ENCODE measurements at places on chromosomes 7 and 10.
A peak's percentile ranks its signal among the peaks of the same experiment; 100 is the strongest.

GRCh38 chr7:104175361-104175984 lies 32.3 kb downstream of the ORC5 start:
- DNase-seq: no peak

GRCh38 chr10:3879073-3879472 lies 94.1 kb upstream of the KLF6 start:
- no peak for DNase-seq

DNA sequence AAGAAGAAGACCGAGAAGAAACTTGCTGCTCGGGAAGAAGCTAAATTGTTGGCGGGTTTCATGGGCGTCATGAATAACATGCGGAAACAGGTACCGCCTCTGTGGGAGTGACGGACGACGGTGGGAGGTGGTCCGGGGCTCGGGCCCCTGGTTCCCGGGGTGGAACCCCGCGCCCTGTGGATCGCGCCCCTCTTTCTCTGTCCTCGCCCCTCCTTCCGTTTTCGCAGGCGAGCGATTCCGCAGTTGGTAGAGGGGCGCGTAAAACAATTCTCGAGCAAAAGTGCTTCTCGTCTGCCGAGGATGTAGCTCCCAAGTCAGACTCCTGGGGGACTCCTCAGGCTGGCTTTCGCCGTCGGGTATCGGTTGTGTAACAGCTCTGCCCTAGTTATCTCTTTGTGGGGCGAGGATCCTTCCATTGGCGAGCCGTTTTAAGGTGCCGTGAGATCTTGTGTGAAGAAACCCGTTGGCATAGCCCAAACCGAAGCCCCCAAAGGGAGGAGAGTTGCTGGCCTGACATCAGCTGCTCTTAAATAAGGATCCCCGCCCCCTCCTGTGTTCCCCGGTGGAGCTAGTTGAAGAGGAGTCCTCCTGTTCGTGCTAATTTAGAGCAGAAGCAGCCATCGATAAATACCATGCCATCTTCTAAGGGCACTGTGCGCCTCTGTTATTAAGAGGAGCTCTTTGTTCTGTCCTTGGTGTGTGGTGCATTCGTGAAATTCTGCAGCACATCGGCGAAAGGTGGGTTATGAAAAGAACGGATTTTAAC lies 655 bp downstream of the KLHL7 start:
- no peak for DNase-seq

- DNase-seq: no peak
These were observed 185.5 kb upstream of the STEAP4 start for GRCh38 chr7:88492153-88492552.

DNA sequence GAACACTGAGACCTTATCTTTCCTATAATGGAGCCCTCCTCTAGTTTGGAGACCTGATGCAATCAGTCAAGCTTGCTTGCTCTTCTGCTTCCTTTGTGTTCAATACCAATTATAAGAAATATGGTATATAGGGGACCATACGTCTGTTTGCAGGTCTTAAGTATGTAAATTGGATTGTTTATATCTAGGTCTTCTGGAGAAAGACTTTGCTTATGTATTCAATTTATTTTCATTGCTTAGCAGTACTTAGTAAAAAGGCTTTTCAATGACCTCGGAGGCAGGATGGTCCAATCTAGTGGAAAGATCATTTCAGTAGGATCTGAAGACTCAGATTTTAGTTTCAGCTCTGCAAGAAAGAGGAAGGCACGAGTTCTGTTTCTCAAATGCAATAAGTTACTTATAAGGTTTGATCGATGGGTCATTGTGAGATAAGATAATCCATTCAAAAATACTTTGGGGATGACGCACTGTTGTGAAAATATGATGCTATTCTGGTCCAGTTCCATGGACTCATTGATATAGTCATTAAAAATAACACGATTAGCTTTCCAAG lies 571.6 kb downstream of the SH2D4B start:
- peak; percentile 31 for DNase-seq

GRCh38 chr10:3076138-3076537 lies 8.8 kb downstream of the PFKP start:
- DNase-seq: no peak

DNA sequence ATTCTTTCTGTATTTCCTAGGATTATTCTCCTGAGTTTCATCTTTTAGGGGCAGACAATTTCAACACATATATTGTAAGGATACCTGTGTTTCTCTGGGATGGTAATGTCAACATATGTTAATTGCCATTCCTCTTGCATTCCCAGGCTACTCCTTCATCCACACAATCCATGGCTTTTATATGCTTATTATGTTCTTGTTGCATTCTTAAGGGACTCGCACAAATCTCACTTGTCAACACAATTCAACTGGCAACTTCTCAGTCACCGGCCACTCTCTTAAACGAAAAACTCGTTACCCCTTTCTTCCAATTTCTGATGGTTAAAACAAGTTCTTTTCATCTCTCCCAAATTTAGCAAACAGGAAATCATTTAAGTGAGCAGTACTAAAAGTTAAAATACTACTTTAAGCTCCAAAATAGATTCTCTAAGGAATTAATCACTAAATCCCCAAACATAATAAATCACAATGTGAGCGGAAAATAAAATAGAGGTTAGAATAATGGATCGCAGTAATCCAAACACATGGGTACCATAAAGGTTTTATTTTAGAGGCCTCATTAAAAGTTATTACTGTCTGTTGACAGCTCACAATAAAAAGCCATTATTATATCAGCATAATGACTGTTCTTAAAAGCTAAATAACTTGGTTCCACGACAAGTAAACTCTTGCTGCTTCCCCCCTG lies 223.2 kb downstream of the ELMO1 start:
- DNase-seq: no peak

GRCh38 chr7:2825559-2826227 lies 18.4 kb downstream of the GNA12 start:
- DNase-seq: no peak

DNA sequence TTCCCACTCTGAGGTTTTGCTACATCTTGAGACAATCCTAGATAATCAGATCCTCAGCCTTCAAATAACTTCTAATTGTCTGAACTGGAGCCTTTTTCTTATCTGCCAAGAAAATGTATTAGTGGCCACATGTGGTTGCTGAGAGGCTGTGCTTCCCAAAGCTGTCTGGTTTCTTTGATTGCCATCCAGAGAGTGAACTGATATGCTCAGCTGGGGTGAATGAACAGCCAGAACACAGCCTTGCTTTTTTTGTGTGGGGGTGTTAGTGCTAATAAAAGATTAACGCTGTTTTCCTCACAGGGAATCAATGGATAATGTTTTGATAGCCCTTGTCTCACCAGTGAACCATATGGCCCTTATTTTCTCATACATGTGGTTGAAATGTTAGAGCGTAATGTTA lies 66.9 kb downstream of the BBS9 start:
- DNase-seq: no peak

DNA sequence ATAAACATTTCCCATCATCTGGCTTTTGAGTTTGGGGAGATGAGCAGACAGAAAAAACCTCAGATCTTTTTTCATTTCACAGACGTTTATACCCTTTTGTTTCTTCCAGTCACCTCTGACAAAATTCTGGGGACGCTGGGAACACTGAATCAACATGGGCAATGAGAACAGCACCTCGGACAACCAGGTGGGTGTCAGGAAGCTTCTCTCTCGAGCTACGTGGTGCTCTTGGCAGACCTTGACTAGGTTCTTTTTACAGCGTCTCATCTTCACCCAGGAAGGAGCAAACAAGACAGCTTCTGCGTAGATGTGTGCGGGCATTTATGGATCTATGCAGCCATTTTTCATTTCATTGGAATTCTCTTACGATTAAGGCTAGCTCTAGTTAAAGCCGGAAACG lies 32.9 kb downstream of the TACC2 start:
- no peak for DNase-seq

DNA sequence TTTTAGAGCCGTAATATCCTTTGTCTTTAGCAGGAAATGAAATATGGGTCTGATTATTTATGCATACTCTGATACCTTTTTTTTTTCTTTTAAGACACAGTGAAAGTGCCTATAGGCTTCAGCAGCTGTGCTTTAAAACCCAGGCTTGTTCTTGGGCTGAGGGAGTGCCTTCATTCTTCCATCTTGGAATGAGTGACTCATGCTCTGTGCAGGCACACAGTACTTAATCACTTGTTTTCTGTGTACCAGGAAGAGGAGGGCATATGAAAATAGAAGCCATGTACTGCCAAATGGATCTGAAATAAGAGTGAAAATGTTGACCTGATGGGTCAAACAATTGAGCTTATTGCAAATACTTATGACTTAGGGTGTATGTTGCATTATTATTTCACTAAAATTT lies 12.0 kb downstream of the INPP5F start:
- no peak for DNase-seq

GRCh38 chr7:90236721-90237289 lies 8.2 kb upstream of the CFAP69 start:
- DNase-seq: no peak

GRCh38 chr10:58385784-58386112 lies 538 bp downstream of the TFAM start:
- DNase-seq: no peak

- DNase-seq: no peak
These were observed 17.7 kb upstream of the KLF6 start for GRCh38 chr10:3802526-3803265.

DNA sequence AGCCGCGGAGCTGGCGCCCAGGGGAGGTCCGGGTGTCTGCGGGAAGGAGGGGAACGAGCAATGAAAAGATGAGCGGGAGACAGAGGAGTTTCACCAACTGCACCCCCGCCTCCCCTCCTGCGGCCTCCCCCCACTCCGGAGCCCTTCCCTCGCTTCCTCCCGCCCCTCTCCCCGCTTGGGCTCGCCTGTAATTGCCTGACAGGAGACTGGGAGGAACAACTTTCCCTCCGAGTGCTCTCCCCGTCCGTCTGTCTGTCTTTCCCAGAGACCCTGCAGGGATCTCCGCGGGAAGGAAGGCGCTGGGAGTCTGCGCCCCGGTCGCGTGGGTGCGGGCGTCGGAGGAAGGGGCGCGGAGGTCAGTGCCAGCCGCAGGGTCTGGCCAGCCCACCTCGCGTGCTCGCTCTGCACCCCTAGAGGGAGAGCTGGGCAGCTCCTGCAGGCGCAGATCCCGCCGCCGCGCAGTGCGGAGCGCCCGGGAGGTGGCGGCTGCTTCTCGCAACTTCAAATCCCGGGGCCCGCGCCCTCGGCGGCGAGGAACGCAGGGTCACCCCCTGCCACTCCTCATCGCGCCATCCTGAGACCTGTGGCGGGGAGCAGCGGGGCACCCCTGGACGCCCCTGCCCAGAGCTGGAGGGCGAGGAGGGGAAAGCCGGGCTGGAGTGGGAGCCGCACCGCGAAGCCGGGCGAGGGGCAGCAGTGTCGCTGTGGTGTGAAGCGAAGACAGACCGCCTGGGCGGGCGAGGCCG lies 511 bp upstream of the NRP1 start:
- peak; percentile 22 for DNase-seq

DNA sequence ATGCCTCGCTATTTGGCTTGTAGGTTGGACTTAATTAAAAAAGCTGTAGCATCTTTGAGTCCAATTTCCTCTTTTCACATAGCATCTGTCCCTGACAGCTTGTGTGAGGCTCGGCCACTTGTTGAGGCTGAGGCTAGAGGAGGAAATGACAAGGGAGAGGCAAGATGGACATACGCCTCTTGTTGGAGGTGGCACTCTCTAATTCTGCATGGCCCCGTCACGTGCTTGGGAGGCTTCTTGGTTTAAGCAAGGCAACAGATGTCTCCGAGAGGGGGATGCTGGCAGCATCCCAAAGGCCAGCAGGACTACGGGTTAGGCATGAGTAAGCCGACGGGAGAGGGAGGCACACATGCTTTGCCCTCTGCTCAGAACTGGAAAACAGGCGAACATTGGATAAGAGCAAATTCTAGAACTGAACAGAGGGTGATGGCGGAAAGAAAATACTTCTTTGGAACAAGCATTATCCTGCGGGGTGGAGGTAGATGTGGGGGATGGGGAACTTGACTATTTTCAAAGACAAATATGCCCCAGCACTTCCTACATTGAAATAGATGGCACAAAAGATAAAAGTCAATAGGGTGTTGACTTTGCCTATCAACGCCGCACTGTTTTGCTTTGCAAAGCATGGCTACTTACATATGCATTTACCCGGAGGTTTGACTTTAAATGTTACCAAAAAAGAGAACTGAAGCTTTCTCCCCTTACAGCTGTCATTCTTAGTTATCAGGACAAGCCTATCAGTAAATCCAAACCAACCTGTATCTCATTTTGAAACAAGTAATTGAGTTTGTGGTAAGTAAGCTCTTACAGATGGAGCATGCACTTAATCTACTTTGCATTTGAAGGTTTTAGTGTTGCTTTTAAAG lies 94.8 kb downstream of the CHN2 start:
- DNase-seq: peak; percentile 44

DNA sequence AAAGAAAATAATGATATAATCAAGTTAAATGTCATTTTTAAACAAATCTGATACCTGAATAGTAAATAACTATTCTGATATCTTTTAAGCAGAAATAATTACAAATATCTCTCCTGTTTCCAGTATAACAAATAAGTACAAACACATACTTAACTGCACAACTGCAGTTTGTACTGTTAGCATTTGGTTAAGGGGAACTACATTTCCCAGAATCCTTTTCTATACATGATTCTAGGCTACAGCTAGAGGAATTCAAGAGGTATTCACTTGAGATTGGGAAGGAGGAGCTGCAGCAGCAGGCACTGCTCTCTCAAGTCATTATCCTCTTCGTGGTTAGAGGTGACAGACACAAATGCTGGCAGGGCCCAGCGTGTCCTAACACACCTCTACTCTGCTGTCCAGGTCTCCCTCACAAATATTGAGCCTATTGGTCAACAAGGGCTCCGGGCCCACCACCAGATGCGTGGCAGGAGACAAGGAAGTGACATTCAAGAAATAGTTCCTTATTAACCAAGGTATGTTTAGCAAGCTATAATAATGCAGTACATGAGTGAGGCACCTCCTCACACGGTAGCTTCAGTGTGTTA lies 255.1 kb upstream of the MKLN1 start:
- no peak for DNase-seq

GRCh38 chr7:1963575-1963974 lies 269.2 kb downstream of the MAD1L1 start:
- DNase-seq: no peak

DNA sequence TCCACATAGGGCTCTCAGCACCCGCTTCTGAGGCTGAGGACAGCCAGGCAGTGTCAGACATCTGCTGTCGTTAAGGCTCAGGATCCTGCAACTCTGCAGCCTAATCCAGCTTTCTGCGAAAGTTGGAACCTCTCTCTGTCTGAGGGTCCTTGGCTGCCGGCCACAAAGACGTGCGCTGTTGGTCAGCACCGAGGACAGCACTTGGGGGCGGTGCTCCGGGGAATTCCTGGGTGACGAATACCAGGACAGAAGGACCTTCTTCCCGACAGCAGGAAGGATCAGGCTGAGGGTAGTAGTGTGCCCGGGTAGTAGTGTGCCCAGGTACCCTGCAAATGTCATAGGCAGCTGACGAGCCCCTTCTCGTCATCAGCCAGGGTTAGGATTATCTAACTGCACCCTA lies 16.0 kb upstream of the RASGEF1A start:
- no peak for DNase-seq

GRCh38 chr10:48796713-48797245 lies 112.1 kb downstream of the WDFY4 start:
- no peak for DNase-seq

Measured in GM06990 (cell line).